Keratinocyte (primary cell): ENCODE measurements at places on chromosomes 5 and 9.

GRCh38 chr9:98577446-98577845, 131.3 kb downstream of the GABBR2 start:
- DNase-seq: no peak

DNA sequence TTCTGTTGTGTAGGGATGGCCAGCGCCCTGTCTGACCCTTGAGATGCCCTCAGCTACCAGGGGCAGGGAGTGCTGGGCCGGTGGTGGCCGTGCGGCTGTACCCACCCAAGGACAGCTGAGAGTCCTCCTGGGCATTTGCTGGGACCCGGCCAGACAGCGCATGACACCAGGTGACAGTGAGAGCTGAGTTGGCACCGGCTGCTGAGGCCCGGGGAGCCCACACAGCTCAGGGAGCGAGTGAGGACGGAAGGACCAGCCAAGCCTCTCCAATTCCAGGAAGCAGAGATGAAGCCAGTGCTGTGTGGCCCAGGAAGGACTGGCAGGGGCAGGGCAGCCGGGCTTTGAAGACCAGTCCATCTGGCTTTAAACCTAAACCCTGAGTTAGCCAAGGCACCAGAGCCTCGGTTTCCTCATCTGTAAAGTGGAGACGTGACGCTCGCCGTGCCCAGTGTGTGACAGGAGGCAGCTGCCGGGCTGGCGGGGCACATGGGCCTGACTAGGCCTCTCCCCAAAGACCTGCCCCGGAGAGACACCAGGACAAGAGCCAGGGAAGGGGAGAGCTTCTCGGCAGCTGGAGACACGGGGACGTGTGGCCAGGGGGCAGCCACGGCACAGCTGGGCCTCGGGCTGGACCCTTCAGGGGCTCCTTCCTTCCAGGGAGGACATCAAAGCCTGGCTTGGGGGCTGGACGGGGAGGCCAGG, 3.0 kb upstream of the AGPAT2 start:
- DNase-seq: no peak

DNA sequence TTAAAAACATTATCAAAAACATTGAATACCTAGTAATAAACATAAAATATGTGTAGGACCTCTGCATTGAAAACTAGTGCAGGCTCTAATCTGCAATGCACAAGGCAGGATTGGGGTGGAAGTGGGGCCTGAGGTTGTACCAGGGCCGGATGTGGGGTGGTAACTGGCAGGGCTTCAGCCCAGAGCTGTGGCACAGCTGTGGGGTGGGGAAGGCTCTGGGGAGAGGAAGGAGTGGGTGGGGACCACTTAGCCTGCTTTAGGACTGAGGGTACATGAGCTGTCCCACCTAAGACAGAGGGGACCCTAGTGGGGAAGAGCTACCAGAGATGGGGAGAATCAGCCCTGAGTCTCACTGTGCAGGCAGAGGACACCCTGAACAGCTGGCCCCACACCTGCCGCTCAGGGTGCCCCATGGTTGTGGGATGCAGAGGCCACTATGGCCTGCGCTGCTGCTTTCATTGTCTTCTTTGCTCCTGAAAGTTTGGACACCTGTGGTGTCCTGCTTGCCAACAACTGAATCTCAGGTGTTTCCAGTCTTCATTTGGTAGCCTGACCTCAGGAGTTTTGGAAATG, 311.4 kb downstream of the TLE4 start:
- DNase-seq: no peak

GRCh38 chr5:123885081-123885480, 373.1 kb downstream of the CSNK1G3 start:
- no peak for DNase-seq

- no peak for DNase-seq
These were observed 131.1 kb downstream of the TLE1 start for GRCh38 chr9:81558091-81558830.
